Skin of body (tissue), 3 donors: ENCODE measurements at places on chromosomes 1 and 21. TPM values are rescaled to one million over a fixed set of nuclear protein-coding genes. Genes with fewer than 3 reads are reported as not detected.

The OR2AK2 gene
- not detected for total RNA-seq

GRCh38 chr1:244862354-244862698 is 2.0 kb downstream of the HNRNPU start:
- DNase-seq = no peak

The SLC35F3 gene
- 0.79 TPM for total RNA-seq

GRCh38 chr21:14995226-14995625 is 69.6 kb downstream of the NRIP1 start:
- no peak for DNase-seq

- peak; percentile 78 for DNase-seq
These were observed 3.2 kb upstream of the RXFP4 start for GRCh38 chr1:155938220-155938627.

- DNase-seq = no peak
These were observed 45.5 kb downstream of the PRDM15 start for GRCh38 chr21:41833497-41834115.

DNA sequence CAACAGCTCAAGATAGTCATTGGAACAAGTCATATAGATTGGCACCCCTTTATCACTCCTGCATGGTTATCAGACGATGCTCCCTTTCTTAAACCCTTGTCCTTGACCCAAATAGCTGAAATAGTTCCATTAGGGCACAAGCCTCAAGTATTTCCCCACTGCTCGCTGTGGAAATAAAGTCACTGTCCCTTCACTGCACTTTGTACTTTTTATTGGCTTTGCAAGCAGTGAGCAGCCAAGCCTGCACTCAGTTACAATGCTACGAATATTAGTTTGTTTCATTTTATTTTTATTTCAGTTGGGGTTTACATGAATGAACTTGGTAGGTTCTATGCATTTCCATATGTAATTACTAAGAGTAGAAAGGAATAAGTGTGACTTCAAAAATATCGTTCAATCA is 1176.4 kb downstream of the BRINP3 start:
- DNase-seq = no peak

DNA sequence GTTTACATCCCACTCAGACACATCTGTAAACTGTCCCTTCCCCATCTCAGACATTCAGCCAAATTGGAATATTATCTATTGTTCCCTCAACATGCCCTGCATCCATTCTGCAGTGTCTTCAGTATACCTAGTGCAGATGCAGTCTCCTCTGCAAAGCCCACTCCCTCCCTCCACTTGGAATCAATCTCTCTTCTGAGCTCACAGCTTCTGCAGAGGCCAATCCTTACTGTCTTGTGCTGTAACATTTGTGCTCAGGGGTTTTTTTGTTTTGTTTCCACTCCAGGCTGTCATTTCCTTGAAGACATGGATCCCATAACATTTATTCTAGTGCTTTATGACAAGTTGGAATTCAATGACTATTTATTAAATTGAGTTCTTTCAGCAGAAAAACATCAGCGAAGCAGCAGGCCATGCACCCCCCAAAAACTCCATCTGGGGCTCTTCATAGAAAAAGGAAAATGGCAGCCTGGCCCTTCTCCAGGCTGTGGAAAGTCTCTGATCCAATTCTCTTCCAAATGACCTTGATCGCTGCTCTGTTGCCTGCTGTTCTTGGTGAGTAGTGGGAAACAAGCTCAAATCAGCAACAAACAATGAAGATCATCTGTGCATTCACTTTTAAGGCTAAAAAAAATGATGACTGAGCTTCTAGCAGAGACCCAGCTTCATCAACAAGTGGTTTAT is 8.7 kb downstream of the C4BPA start:
- DNase-seq = no peak

The FMO4 gene
- 4.5 TPM for total RNA-seq

DNA sequence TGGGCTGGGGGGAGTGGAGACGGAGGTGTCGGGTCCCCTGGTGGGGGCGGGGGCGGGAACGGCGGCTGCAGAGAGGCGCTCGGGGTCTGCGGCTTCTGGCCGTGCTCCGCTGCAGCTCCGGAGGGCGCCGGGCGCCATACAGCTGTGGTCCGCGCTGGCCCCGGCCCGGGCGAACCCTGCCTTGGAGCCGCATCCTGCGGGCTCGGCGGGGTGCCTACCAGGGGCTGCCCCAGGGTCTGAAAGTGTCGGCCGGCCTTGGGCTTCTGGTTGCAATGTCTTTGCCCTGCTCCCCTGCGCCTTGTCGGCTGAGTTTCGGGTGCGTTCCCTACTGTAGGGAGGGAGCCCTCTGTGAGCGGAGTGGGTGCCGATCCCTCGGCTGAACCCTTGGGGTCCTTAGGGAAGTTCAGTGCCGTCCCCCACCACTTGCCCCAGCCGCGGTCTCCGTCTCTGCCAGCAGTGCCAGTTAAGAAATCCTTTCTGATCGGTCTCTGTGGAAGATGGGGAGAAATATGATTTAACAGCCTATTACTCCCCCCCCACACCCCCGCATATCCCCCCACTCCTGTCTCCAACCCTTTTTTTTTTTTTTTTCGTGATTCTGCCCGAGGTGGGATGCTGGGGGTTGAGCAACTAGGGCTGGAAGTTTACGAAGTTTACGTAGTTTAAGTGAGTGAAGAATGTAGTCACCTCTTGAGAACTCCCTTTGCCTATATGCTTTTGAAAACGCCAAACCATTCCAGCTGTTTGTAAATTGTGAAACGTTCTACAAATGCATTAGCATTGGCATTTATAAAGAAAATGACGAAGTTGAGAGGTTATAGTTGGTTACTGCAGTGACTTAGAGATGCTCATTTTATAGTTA is 588 bp downstream of the NEXN start:
- DNase-seq = peak; percentile 46

The FGR gene
- 9.6 TPM for total RNA-seq

The SYCP1 gene
- not detected for total RNA-seq

DNA sequence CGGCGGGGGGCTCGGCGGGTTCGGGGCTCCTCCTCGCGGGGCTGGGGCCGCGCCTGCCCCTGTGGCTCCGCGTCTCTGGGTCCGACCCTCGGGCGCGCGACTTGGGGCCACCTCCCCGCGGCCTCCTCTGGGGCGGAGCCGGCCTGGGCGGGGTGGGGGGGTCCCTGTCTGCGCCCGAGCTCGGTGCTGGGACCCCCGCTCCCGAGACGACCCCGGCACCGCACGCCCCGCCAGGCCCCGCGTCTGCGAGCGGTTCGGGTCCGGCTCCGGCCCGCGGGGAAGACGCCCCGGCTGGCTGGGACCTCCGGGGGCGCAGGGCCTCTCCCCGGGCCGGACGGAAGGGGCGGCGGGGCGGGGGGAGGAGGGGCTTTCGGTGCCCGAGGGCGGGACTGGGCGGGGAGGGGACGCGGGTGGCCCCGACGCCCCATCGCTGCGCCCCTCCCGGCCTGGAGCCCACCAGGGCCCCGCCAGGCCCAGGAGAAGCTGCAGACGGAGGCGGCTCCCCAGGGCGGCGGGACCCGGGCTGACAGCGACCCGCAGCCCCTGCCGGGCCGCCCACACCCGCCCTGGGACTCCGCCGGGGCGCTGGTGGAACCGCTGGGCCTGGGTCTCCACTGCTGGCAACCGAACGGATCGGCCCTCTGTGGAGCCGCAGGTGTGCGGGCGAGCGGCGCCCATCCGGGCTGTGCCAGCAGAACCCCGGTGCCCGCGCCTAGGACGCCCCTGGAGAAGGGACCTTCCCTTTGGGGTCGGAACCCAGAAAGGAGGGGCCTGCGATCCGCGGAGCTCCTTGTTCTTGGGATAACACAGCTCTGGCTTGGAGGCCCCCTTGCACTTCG is 610 bp downstream of the COL6A2 start:
- no peak for DNase-seq

The REN gene
- 0.30 TPM for total RNA-seq
